ENCODE measurements at places on chromosomes 4 and X.
A peak's percentile ranks its signal among the peaks of the same experiment; 100 is the strongest.

- peak; percentile 11 for DNase-seq
Measured at GRCh38 chrX:138748480-138748879, 37.0 kb upstream of the FGF13 start.

GRCh38 chr4:138632856-138633579, 382.6 kb upstream of the NOCT start:
- peak; percentile 43 for DNase-seq

- DNase-seq = no peak
Measured at GRCh38 chr4:109321232-109321631, 18.8 kb upstream of the COL25A1 start.

GRCh38 chrX:15087747-15088146, 182.1 kb downstream of the ASB9 start:
- peak; percentile 36 for DNase-seq

GRCh38 chrX:45823536-45823935, 622.9 kb upstream of the DIPK2B start:
- DNase-seq = no peak
